ENCODE measurements at places on chromosomes 16 and 17. TPM values are rescaled to one million over a fixed set of nuclear protein-coding genes. Genes with fewer than 3 reads are reported as not detected.

The CCL22 gene
- not detected for total RNA-seq

The DHX8 gene
- total RNA-seq, result 37.1 TPM

The CD79B gene
- total RNA-seq, result not detected

The RPL13 gene
- total RNA-seq, result 6,170 TPM

The TP53TG3F gene
- not detected for total RNA-seq

All from cardiac atrium fibroblast (primary cell).